ENCODE measurements at places on chromosomes 1 and 21.
A peak's percentile ranks its signal among the peaks of the same experiment; 100 is the strongest.

- DNase-seq: peak; percentile 60
Measured at GRCh38 chr1:27097484-27097917, 57.4 kb downstream of the SLC9A1 start.

DNA sequence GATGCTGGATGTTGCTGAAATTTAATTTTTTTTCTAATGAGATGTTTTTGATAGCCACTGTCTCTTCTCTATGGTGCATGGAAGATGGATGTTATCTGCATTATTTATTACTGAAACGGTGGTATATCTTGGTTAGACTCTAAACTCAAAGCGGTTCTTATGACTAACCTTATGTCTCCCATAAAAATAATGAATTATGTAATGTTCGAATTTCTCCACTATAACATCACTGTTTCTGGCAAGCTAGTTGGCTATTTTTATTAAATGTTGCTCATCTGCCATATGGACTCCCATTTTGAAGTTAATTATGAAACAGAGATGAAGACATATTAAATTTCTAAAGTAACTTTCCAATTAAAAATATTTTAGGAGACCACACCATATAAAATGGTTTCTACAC, 808.6 kb upstream of the ADGRL4 start:
- no peak for DNase-seq

- no peak for DNase-seq
Measured at GRCh38 chr1:9020305-9020704, 5.9 kb downstream of the SLC2A7 start.

DNA sequence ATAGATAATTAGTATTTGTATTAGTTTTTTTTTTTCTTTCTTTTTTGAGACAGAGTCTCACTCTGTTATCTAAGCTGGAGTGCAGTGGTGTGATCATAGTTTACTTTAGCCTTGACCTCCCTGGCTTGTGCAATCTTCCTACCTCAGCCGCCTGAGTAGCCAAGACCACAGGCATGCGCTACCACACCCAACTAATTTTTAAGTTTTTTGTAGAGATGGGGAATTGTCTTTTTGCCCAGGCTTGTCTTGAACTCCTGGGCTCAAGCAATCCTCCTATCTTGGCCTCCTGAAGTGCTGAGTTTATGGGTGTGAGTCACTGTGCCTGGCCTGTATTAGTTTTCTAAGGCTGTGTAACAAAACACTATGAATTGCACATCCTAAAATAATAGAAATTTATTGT, 58.3 kb downstream of the MSH4 start:
- no peak for DNase-seq

GRCh38 chr1:201307231-201307630, 23.9 kb downstream of the PKP1 start:
- DNase-seq: no peak

DNA sequence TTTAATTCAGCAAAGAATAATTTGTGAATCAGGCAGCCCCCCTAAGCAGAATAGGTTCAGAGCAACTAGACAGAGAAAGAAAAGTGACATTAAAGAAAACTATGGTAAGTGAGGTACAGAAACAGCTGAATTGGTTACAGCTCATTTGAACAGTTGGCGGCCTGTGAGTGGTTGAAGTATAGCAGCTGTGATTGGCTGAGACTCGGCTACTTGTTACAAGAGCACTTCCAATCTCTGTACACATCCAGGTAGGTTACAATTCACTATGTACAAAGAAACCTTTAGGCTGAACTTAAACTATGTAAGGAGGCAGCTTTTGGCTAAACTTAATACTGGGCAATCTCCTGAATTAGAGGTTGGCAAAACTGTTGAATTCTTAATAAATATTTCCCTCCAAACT, 171.1 kb upstream of the LHX8 start:
- no peak for DNase-seq

- no peak for DNase-seq
Measured at GRCh38 chr1:201885531-201886075, 3.1 kb upstream of the SHISA4 start.

- DNase-seq: peak; percentile 61
Measured at GRCh38 chr1:54488779-54489626, 59.0 kb upstream of the ACOT11 start.

GRCh38 chr1:1361233-1361981, 3.1 kb upstream of the MXRA8 start:
- no peak for DNase-seq

DNA sequence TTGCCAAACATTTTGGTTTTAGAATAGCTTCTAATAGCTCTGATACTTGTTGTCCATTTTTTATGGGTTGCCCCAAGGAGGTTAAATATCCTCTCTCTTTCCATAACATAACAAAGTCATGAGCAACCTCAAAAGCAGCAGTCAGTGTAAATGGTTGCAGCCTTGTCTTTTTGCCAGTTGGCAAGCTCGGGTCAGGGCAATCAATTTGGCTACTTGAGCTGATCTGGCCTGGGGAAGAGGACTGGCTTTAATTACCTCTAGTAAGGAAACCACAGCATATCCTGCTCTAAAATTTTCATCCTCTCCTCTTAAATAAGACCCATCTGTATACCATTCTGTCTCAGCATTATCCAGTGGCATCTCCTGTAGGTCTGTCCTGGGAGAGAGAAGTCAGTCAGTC, 21.2 kb upstream of the FMO4 start:
- DNase-seq: no peak

- DNase-seq: no peak
Measured at GRCh38 chr21:45208627-45208951, 79.1 kb downstream of the POFUT2 start.

GRCh38 chr1:226100436-226101391, 38.2 kb downstream of the H3-3A start:
- DNase-seq: peak; percentile 25

- no peak for DNase-seq
Measured at GRCh38 chr1:155499953-155500639, 62.5 kb downstream of the ASH1L start.

DNA sequence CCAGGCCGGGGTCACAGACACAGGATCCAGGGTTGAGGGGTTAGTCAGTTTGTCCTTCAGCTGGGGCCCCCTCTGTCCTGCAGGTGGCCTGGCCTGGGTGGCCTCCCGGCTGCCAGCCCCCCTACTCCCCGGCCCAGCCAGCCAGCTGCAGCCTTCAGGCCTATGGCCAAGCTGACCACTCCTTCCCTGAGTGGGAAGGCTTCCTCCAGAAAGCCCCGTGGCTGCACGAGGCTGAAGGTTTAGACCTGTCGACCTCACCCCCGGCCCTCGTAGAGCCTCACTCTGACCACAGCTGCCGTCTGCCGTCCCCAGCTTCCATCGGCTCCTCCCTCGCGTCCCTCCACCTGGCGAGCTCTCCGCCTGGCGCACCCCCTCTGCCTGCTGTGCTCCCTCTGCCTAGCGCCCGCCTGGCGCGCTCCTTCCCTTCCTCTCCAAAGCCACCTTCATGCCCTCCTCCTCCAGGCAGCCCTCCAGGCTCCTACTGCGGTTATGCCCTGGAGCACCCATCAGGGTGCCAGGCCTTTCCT, 9.6 kb downstream of the TTLL10 start:
- DNase-seq: no peak

DNA sequence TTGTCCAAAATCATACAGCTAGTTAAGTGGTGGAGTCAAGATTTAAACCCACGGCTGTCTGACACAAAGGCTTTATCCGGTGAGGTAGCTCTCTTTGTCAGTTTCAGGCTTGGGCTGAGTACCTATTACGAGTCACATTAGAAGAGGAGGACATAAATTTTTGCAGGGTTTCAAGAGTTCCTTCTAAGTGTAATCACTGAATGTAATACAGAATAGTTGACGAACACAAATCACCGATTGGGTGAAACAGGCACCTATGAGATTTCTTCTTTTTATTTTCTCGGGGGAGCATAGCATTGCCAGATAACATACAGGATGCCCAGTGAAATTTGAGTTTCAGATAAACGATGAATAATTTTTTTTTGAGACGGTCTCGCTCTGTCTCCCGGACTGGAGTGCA, 847 bp downstream of the PSMD4 start:
- DNase-seq: no peak

- DNase-seq: no peak
Measured at GRCh38 chr1:163796394-163796821, 474.7 kb downstream of the NUF2 start.

DNA sequence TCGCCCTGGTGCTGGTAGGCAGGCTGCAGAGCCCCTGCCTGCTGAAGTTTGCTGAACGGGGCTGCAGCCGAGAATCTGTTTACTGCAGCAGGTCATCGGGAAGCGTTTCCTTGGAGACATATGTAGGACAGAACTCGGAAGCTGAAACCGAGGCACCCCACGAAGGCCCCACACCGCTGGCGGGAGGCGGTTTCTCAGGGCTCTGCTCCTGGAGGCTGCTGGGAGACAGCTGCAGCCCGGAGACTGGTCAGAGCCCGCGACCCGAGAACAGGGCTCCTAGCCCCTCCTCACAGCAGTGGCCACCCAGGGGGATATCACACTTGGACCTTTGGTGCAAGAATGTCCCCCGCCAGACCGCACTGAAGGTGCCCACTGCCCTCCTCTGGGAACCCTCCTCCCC, 12.7 kb upstream of the PLCH2 start:
- no peak for DNase-seq

DNA sequence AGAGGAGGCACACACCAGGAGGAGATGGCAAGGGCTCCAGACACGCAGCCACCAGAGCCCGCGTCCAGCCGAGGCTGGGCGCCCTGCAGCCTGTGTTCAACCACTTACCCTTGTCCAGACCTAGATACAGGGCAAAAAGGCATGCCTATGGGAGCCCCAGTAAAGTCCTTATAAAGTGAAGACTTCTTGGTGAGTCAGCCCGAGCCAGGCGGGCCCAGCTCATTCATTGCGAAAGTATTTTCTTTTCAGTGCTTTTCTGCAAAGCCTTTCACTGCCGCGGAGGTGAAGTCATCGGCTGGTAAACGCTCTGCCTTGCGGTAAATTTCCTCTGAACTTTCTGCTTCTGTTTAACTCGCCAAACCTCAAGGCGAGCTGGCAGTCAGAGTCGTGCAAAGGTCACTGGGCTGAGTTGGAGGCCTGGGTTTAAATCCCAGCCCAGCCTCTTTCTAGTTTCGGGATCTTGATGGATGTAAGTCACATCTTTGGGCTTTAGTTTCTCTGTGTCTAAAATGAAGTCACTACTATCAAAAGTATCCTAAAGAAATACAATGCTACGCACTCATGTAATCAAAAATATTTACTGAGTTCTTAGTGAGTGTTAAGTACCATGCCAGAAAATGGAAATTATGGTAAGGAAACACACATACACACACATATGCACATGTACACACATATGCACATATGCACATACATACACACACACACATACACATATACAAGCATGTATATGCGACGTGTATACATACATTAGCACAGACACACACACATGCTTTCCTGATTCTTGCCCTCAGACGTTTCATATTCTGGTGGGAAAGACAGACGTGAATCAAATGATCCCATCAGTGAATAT, 54.7 kb upstream of the IFFO2 start:
- DNase-seq: no peak

DNA sequence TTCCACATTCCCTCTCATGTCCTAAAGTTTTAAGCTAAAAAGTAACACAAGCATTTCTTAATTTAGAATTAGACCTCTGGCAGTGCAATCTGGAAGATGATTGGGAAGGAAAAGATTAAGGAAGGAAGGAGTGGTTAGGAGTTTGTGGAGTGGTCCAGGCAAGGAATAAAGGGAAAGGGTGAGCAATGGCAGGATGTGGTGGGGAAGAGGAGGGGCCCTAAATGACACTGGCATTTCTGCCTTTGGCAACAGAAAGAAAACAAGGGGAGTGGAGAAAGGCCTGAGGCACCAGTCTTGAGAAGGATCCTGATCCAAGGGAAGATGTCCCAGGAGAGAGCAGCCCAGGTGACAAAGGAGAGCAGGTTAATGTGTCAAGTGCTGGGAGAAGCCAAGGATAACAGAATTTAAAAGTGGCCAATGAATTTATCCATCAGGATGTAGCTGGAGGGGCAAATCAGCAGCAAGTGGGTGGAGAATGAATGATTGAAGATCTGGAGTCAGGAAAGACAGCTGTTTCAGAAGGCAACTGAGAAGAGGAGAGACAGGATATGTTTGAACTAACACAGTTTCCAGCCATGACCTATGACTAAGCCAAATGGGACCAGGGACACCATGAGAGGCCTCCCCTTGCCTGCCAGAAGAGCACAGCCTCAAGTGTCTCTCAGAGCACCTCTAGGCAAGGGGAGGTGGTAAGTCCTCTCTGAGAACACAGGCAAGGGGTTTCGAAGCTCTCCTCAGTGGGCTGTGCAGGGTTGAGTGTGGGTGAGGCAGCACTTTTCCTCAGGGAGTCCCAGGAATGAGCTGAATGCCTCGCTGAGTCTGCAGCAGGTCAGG, 20.9 kb upstream of the LY9 start:
- no peak for DNase-seq

DNA sequence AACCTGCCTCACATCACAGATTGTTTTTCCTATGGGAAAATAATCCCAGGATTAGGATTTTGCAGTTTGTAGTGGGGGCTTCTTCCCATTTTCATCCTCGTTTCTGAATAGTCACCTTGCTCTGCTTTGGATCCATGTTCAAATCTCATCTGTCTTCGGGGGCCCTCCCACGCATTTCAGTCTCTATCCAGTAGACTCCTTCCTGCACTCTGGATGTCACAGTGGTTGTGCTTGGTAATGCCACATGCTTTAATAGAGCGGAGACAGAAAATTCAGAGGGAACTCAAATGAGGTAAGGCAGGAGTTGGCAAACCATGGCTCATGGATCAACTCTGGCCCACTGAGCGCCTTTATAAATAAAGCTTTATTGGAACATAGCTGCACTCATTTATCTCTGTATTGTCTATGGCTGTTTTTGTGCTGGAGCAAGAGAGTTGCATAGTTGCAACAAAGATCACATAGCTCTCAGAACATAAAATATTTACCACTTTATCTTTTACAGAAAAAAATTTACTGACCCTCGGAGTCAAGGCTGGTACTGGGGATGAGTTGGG, 101.0 kb downstream of the SPATA46 start:
- DNase-seq: no peak

- no peak for DNase-seq
Measured at GRCh38 chr1:160410406-160411005, 10.1 kb downstream of the VANGL2 start.

- DNase-seq: no peak
Measured at GRCh38 chr1:206470692-206471414, 577 bp downstream of the IKBKE start.
